ENCODE measurements at places on chromosomes 7 and 10. TPM values are rescaled to one million over a fixed set of nuclear protein-coding genes. Genes with fewer than 3 reads are reported as not detected.

BMPER gene
- 12.2 TPM for total RNA-seq

CACNB2 gene
- 1.5 TPM for total RNA-seq

GPR37 gene
- total RNA-seq: 20.6 TPM

RASA4B gene
- 1.5 TPM for total RNA-seq

SPDYE6 gene
- not detected for total RNA-seq

DOCK1 gene
- 91.0 TPM for total RNA-seq

DNA sequence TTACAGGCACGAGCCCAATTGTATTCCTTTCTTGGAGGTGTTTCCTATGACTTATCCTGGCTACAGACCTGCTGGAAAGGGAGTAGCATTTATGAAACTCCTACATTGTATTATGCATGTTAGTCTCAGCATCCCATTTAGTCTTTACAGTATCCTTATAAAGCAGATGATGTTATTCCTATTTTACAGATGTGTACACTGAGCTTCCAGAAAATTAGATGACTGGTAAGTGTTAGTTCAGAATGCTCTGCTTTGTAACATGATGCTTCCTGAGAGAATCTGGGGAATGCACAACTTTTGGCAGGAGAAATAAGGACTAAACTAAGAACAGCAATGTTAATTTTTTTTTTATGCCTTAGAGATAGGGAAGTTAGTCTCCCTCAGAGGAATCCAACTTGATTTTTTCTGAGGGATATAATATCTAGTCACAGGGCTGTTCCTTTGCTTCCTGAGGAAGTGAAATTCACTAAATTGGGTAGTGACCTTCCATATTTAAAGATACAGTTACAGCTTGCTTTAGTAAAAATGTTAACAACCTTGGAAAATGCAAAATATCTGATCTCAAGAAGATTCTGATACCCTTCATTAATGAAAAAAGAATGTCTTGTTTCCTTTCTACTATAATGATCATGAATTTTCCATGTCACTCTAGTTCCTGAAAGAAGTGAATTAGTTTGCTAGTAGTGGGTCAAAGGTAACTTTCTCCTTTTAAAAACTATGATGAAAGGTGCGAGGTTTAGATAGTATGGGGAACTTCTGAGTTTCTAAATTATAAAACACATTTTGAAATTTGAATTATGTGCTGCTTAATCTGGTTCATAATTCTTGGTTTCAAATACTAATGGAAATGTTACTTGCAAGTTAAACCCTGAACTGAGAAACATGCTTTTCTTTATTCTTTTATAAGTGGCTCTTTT lies 194.0 kb upstream of the PRPS1L1 start:
- H3K4me1 ChIP-seq: no peaks in the 10 kb centered on the region
- H3K4me3 ChIP-seq: no peak overlapping the region
- H3K36me3 ChIP-seq: no peaks in the 10 kb centered on the region

DNA sequence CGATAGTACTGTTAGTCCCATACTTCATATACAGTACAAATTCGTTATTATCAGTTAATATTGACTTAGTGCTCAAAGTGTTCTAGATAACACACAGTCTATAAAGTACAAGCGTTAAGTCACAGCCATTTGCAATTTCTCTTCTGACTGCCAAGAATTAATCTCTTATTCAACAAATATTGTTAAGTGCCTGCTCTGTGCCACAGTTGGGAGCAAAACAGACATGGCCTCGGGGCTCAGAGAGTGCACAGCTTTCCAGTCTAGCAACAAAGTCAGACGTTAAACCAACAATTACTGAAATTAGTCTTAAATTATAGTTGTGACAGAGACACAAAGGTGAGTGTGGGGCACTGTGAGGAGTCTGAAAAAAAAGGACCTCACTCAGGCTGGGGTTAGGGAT lies 113.0 kb upstream of the DPP6 start:
- DNase-seq: no peak
- H3K27me3 ChIP-seq: no peaks in the 10 kb centered on the region
- H3K27ac ChIP-seq: no peak overlapping the region
- H3K36me3 ChIP-seq: no peaks in the 10 kb centered on the region
- no peaks in the 10 kb centered on the region for H3K4me1 ChIP-seq

DNA sequence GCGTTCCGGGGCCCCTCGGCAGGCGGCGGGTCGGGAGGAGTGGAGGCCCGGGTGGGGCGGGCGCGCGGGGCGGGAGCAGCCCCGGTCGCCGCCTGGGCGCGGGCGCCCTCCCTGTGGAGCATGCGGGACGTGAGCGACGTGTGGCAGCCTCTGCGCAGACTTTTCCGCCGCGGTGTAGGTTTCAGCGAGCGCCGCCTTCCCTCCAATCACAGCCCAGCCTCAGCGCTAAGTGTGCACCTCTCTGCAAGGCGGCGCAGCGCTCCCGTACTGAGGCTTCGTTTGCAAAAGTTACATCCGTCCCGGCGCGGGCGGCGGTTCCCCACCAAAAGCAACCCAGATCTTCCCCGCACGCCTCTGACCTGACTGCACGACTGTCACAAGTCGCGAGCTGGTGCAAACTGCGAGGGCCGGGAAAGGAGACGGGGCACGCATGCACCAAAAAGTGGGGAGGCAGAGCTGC lies 1.2 kb upstream of the PFKFB3 start:
- no peaks in the 10 kb centered on the region for H3K36me3 ChIP-seq
- H3K27me3 ChIP-seq: no peaks in the 10 kb centered on the region
- peak overlapping the region; percentile 54 for H3K4me3 ChIP-seq
- DNase-seq: peak; percentile 44
- peaks cover 17% of the 10 kb centered on the region for H3K4me1 ChIP-seq
- H3K27ac ChIP-seq: no peak overlapping the region

- H3K4me3 ChIP-seq: no peak overlapping the region
- no peaks in the 10 kb centered on the region for H3K4me1 ChIP-seq
- DNase-seq: no peak
Observed at GRCh38 chr10:118804262-118804773, 49.5 kb upstream of the CACUL1 start.

GRCh38 chr10:102868911-102869257 lies 386 bp upstream of the AS3MT start:
- no peaks in the 10 kb centered on the region for H3K27me3 ChIP-seq
- H3K27ac ChIP-seq: no peak overlapping the region
- peak overlapping the region; percentile 57 for H3K4me3 ChIP-seq
- DNase-seq: peak; percentile 19

DNA sequence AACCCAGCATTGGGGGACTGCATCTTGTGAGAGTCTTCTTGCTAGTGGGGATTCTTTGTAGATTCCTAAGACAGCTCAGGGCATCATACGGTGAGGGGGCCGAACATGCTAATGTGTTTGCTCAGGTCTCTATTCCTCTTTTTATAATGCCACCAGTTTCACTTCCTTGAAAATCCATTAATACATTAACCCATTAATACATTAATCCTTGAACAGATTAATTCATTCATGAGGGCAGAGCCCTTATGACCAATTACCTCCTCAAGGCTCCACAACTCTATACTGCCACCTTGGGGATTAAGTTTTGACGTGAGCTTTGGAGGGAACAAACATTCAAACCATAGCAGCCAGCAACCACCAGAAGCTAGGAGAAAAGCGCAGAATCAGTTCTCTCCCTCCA lies 67.2 kb upstream of the POT1 start:
- no peaks in the 10 kb centered on the region for H3K4me1 ChIP-seq
- H3K36me3 ChIP-seq: no peaks in the 10 kb centered on the region
- H3K27ac ChIP-seq: no peak overlapping the region
- H3K27me3 ChIP-seq: no peaks in the 10 kb centered on the region

GRCh38 chr10:116542007-116542677 lies 3.6 kb upstream of the PNLIP start:
- H3K36me3 ChIP-seq: no peaks in the 10 kb centered on the region
- H3K27me3 ChIP-seq: no peaks in the 10 kb centered on the region
- H3K4me3 ChIP-seq: no peak overlapping the region
- no peak for DNase-seq
- H3K4me1 ChIP-seq: no peaks in the 10 kb centered on the region

DNA sequence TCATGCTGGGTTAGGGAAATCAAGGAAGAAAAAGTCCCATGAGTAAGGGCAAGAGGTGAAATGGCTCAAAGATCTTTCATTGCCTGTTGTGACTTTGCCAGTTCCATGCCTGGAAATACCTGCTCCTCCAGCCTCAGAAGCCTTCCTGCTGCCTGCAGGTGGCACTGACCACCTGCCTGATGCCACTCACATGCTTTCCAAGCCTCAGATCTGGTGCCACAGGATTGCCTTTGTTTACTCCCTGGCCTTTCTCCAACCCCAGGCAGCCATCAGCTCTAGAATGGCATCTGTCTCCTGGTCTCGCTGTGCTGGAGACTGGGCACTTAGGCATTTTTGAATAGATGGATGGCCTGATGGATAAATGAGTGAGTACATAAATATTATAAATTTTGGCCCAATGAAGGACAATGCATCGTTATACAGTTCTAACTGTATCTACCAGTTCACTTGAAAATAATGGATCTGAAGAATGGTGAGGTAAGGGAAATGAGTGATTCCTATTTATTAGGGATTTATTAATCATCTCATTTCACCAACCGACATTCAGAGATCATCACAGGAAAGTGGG lies 657.2 kb downstream of the INHBA start:
- peak overlapping the region; percentile 10 for H3K27ac ChIP-seq
- no peak for DNase-seq
- H3K4me1 ChIP-seq: peaks cover 14% of the 10 kb centered on the region
- no peaks in the 10 kb centered on the region for H3K36me3 ChIP-seq
- H3K4me3 ChIP-seq: no peak overlapping the region

DNA sequence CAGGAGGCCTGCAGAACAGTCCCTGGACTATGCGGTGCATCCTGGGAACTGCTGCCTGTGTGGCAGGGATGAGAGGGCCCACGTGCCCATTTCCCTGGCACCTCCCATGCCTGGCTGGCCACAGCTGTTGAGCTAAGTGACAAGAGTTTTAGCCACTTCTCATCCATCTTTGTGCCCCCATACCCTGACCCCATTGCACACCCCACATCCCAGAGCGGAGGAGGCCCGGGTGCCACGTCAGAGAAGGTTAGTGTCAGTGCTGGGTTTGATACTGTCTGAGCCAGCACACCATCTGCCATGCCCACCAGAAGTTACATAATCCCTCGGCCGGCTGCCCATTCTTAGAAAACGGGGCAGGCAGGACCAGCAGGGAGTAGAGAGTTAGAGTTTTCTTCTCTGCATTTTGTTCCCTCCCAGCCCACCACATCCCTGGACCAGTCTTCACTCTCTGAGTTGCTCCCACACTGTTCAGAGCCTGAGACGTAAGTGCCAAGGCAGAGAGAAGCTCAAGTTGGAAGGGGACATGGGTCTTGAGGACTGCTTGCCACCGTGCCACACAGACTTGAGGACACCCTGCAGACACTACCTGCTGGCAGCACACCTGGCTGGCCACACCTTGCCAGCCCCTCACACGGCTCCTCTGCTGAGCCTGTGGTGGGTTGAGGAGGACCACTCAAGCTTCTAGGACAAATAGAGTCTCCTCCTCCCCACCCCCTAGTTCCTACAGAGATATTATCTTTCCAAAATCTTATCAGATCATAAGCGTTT lies 13.1 kb downstream of the UNC5B start:
- DNase-seq: no peak
- H3K4me3 ChIP-seq: no peak overlapping the region
- no peaks in the 10 kb centered on the region for H3K36me3 ChIP-seq
- H3K27me3 ChIP-seq: no peaks in the 10 kb centered on the region

GRCh38 chr7:150996376-150997074 lies 5.7 kb downstream of the NOS3 start:
- H3K36me3 ChIP-seq: no peaks in the 10 kb centered on the region
- H3K4me1 ChIP-seq: no peaks in the 10 kb centered on the region
- no peak overlapping the region for H3K27ac ChIP-seq
- no peaks in the 10 kb centered on the region for H3K27me3 ChIP-seq
- no peak overlapping the region for H3K4me3 ChIP-seq
- no peak for DNase-seq

GRCh38 chr10:3464760-3465405 lies 292.3 kb upstream of the PITRM1 start:
- no peak overlapping the region for H3K27ac ChIP-seq
- peaks cover 17% of the 10 kb centered on the region for H3K4me1 ChIP-seq
- H3K36me3 ChIP-seq: no peaks in the 10 kb centered on the region
- no peak for DNase-seq
- no peaks in the 10 kb centered on the region for H3K27me3 ChIP-seq

DNA sequence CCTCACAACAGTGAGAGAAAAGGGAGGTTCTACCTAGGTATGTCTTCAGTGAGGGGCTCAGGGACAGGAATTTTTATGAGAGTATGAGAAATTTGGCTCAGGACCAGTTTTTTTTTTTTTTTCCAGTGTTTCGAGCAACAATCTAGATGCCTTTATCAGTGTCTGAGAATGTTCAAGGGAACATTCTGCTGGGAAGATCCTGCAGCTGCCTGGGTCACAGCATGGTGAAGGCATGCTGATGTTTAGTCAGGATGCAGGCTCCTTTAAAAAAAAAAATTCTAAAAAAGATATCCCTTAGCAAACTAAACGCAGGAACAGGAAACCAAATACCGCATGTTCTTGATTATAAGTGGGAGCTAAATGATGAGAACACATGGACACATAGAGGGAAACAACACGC lies 31.0 kb downstream of the SBDS start:
- no peak overlapping the region for H3K4me3 ChIP-seq
- no peaks in the 10 kb centered on the region for H3K4me1 ChIP-seq

GRCh38 chr10:46053534-46054434 lies 7.7 kb upstream of the MSMB start:
- H3K36me3 ChIP-seq: no peaks in the 10 kb centered on the region
- H3K27ac ChIP-seq: no peak overlapping the region
- no peak for DNase-seq
- H3K27me3 ChIP-seq: peaks cover 6% of the 10 kb centered on the region

DNA sequence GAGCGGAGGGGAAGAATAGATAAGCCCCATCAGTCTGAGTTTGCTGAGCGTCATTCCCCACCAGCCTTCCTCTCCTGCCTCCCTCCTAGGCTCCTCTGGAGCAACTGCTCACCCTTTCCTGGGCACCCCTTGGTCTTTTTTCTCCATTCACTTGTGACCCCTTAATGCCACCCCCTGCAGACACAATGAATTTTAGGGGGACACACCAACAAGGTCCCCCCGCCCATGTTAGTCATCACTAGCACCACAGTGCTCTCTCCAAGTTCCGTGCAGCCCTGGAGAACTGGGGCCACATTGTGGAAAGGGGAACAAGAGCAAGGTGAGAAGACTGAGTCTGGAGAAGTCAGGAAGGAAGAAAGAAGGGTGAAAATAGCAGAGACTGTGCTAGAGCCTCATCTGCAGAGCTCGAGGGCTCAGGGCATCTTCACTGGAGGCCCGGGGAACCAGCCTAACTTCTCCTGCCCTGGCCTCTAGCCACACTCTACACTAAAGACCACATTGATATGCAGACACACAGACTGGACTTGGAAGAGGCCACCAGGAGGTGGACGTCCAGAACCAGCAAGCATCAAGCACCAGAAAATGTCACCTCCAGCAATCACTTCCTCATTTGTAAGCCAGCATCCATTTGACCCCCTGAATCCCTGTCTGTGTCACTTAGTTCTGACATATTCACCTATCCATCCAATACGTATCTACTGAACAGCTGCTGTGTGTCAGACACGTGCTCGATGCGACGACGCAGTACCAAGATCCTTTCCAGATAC lies 17.5 kb downstream of the RGR start:
- no peak overlapping the region for H3K27ac ChIP-seq
- no peaks in the 10 kb centered on the region for H3K4me1 ChIP-seq
- H3K27me3 ChIP-seq: peaks cover 9% of the 10 kb centered on the region
- DNase-seq: no peak

DNA sequence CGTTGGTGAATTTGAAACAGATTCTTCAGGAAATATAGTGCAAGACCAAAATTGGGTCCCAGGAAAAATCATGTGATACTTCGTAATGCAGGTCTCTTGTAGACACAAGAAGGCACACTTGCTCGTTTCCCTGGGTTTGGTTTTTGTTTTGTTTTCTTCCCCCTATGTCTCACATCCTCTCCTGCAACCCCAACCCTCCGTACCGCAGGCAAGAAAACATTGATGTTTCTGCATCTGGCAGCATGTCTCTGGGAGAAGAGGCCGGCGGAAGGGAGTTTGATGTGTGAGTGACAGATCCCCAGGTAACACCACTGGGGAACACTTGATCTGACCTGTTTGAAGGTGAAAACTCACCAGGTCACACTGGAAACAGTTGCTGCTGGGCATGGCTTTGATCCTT lies 718.5 kb downstream of the AUTS2 start:
- H3K27ac ChIP-seq: no peak overlapping the region
- H3K4me3 ChIP-seq: no peak overlapping the region
